Activated CD4-positive, alpha-beta memory T cell treated with anti-CD3 and anti-CD28 coated beads for 36 hours (primary cell): ENCODE measurements at places on chromosomes 1 and 21.
A peak's percentile ranks its signal among the peaks of the same experiment; 100 is the strongest.

DNA sequence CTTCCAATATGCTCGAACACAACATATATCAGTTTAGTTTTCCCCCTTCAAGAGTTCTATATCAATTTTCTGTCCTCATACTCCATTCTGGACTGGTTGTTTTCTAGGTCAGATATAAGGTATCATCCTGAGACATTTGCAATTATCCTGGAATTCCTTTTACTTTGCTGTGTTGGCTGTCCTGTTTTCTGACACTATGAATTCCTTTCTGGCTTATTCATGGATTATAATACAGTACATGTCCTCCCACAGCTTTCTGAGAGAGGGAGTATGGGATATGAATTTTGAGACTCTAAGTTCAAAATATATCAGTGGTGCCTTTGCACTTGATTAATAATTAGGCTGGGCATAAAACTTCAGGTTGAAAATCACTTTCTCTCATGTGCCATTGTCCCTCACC, 11.9 kb downstream of the PHTF1 start:
- no peak for DNase-seq

- no peak for DNase-seq
Observed at GRCh38 chr1:23930861-23931490, 17.8 kb upstream of the CNR2 start.

- no peak for DNase-seq
Observed at GRCh38 chr1:46133181-46133658, 791 bp upstream of the PIK3R3 start.

- peak; percentile 47 for DNase-seq
Observed at GRCh38 chr1:158095737-158096335, 84.9 kb upstream of the CD1D start.

DNA sequence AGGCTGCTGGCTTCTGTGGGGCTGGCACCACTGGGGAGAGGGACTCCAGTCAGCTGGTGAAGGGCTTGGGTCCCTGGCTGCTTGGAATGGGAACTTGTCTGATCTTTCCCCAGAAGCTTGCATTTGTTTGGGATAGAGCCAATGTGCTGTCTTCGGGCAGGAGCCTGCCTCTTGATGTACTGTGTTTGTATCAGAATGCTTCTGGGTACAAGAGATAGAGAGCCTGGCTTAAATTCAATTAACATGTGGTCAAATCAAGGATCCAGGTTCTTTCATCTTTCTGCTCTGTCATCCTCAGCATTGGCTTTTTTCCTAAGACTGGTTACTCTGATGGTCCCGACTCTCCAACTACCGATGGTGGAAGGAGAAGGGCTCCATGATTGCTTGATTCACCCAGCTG, 16.0 kb upstream of the PROK1 start:
- DNase-seq: no peak

DNA sequence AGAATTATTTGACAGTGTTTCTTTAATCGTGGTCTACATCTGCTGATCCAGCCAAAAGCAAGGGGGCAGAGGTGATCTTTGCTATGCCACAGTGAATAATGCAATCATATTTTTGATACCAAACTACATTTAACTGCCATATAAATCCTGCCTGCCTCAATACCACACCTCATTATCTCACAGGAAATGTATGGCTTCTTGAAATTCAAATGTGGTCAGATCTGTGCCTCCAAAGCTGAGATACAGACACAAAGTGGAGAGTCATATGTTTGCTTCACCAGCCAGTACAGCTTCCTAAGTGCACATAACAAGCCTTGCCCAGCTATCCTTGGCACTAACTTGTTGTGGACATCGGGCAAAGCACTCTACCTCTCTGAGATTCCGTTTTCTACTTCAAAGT, 250.0 kb upstream of the NFIA start:
- no peak for DNase-seq

- DNase-seq: no peak
Observed at GRCh38 chr1:59202455-59202854, 94.4 kb upstream of the FGGY start.

DNA sequence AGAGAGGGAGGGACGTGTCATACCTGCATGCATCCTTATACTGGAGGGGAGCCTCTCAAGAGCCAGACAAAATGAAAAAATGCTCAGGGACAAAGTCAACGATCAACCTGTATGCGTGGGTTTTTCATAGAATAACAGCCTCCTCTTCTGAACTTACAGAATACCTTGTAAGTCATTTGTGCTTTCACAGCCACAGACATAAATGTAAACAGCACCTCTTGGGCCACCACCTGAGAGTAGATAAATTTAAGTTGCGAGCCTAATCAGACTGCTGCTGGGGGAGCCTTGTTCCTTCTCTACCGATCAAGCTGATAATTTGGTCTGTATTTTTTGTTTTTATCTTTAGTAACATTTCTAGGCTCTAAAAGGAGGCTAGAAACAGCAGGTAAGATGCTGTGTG, 223.1 kb downstream of the KIF26B start:
- no peak for DNase-seq

DNA sequence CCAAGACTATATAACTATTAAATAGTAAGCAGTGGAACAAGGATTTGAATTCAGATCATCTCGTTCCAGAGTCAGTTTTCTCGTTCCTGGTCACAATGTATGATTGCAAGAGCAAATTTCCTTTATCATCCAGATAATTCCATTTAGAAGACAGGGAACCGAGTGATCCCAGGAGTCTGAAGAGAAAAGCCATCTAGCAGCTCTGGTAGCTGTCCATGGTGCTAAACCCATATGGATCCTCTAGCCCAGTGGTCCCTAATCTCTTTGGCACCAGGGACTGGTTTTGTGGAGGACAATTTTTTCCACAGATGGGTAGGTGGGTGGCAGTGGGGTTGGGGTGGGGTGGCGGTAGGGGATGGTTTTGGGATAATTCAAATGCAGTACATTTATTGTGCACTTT, 229.4 kb downstream of the PTPRU start:
- DNase-seq: no peak

- DNase-seq: no peak
Observed at GRCh38 chr1:16300436-16300835, 51.8 kb downstream of the FBXO42 start.

GRCh38 chr1:66920543-66920942, 4.1 kb downstream of the DNAI4 start:
- DNase-seq: no peak

DNA sequence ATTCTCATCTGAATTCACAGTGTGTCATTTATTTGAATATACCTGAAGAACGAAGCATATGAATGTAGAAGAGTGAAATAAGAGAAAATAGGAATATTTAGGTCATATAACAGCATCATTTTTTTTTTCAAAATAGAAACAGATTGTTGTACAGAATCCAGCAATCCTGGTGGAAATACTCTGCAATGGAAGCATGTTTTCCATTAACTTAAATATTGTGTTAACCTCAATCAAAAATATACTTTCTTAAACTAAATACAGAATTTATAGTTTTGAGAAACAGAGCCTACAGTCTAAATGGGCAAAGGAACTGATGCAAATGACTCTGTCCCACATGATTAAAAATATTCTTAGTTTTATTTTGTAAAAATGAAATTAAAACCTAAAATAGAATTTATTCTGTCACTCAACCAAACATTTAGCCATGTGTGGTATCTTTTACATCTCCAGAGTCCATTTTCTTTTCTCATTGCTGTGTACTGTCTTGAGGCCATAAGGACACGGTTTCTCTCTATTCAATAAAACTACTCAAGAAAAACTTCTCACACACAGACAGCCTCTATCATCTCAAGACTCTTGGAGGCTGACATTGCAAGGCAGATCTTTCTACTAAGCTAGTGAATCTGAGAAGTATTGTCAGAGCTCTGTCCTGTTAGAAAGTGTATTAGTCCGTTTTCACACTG, 322.6 kb downstream of the LTN1 start:
- DNase-seq: no peak

DNA sequence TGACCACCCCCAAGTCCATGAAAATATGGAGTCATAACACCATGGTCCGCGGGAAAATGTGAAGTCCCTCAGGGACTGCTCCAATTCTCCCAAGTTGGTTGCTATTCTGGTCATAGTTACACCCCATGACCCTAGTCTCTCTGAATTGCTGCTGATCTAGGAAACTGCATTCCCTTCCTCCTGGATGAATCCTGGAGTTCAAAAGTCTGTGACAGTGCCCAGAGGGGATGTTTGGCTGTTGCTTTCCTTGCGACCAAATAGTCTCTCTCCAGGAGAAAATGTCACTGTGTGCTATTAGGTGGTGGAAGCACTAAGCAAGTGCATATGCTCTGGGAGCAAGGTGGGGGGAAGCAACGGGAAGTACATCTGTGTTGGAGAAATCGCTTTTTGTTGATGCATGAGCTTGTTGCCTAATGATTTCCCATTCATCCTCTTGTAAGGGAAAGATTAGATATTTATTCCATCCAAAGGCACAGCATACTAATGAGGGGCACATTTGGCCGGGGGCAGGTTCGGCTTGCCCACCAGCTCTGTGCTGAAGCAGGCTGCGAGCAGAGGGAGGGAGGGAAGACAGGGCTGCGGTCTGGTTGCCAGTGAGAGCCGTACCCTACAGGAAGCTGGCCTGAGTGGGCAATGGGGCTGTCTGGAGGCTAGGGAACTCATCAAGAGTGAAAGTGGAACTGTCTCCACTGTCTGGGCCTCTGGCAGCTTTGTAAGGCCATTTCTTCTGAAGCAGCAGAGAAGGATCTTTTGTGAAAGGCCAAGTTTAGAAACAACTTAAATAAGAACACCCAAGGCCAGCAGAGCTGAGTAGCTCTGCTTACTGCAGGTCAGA, 27.2 kb downstream of the SYT6 start:
- no peak for DNase-seq

DNA sequence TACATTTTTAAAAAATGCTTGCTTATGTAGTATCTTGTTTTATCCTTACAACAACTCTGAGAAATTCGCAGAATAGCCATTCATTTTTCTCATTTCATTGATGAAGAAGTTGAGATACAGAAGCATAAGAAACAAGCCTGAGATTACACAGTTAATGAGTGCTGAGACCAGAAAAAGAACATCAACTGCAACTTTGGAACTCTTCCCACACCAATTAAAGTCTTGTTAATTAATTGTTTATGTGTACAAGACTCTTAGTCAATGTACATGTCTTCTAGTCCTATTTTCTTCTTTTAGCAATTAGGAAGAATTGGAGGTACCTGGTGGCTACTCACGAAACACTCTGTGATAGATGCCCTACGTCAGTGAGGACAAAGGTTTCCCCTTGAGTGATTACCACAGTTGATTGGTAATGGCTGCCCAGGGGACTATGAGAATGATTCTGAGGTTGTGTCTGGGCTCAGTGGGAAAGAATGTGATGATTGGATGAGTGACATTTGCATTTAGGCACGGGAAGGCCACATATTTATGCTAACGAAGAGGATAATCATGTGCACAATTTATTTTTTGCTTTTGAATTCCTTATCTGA, 187.4 kb upstream of the KCNK2 start:
- no peak for DNase-seq

DNA sequence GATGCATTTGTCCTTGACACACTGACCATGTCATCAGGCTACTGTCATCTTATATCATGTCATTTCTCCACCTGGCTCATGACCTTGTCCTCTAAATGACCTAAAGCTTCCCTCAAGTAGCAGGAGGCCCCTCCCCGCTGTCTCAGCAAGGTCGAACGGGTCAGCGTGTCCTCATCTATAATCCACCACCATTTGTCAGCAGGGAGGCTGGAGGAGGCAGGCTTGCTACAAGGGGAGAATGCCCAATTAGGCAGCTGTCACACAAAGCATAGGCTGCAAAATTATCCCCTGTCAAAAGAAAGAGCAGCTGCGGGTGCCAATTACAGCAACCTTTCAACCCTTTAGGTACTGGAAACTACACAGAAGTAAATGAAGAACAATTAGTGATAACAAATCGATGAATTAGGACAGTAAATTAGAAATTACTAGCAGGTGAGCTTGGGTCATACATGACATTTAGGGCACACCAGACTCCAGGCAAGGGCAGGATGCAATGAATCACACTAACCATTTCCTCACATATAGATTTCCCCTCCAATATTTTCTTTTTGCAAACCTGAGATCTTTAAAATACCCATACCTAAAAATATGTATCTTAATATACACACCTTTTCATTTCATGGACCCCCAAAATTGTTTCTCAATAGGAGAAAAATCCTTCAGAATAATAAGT, 61.2 kb downstream of the NRIP1 start:
- DNase-seq: no peak

GRCh38 chr1:109891930-109892329, 18.7 kb upstream of the CSF1 start:
- DNase-seq: no peak

GRCh38 chr1:220906561-220907334, 27.5 kb downstream of the HLX start:
- no peak for DNase-seq

DNA sequence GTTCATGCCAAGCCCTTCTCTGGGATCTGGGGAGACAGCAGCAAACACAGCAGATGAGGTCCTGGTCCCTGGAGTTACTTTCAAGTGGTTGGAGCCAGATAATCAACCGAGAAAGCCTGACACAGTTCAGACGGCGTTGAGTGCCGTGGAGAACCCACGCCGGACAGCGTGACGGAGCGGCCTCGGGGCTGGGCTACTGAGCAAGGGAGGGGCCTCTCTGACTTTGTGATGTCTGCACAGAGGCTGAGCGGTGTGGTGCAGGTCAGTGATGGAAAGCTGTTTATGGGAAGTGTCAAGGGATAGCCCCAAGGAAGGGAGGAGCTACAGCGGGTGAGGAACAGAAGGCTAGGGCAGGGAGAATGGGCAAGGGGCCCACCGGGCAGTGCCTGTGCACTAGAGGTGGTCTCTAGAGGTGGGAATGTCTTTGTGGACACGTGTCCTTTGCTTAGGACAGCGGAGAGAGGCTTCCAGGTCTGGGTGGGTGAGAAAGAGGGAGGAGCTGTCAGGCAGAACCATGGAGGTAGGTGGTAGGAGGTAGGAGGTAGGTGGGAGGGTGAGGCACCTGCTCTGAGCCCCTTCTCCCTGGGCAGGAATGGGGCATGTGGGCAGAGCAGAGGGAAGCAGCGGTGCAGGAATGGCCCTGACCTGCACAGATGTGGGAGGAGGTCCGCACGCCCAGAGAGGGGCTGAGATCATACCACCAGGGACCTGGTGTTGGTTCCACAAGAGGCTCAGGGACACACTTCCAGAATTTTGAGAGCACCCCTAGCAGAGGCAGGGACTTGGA, 62.8 kb downstream of the RUNX3 start:
- peak; percentile 5 for DNase-seq

- DNase-seq: no peak
Observed at GRCh38 chr1:2150801-2151200, 43.8 kb downstream of the FAAP20 start.

GRCh38 chr1:239308701-239309333, 77.6 kb upstream of the CHRM3 start:
- DNase-seq: peak; percentile 34

DNA sequence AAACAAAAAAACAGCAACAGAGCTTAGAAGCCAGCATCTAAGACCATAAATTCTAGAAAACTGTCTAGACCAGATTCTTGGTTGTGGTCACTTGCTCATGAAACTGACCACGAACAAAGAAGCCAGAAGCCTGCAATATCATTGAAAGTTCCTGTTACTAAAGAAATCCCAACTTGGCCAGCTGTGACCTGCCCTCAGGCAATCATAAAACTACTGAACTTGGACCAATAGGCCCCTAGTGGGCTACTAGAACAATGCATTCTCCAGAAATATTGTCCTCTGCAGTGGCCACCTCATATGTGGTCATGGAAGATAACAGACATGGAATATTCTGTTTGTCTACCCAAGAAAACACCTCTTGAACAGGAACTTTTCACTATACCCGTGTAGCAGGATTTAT, 87.7 kb downstream of the SPATA17 start:
- DNase-seq: no peak
